ENCODE measurements at places on chromosomes 1 and 21.

DNA sequence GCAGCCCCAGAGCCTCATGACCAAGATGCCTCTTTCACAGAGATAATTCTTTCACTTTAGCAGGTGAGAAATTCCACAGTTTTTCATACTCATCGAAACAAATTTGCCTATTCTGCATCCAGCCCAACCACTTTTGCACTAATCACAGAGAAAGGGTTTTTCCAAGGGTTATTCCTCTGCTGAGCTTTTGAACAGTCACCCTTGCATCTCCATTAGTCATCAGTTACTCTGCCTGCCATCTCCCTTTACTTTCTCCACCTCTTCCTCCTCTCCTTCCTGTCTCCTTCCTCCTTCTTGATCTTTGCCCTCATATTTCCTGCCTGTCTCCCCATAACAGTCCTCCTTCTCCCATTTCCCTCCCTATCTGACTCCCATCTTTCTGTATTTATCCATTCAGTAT lies 43.9 kb downstream of the FH start:
- DNase-seq = no peak

DNA sequence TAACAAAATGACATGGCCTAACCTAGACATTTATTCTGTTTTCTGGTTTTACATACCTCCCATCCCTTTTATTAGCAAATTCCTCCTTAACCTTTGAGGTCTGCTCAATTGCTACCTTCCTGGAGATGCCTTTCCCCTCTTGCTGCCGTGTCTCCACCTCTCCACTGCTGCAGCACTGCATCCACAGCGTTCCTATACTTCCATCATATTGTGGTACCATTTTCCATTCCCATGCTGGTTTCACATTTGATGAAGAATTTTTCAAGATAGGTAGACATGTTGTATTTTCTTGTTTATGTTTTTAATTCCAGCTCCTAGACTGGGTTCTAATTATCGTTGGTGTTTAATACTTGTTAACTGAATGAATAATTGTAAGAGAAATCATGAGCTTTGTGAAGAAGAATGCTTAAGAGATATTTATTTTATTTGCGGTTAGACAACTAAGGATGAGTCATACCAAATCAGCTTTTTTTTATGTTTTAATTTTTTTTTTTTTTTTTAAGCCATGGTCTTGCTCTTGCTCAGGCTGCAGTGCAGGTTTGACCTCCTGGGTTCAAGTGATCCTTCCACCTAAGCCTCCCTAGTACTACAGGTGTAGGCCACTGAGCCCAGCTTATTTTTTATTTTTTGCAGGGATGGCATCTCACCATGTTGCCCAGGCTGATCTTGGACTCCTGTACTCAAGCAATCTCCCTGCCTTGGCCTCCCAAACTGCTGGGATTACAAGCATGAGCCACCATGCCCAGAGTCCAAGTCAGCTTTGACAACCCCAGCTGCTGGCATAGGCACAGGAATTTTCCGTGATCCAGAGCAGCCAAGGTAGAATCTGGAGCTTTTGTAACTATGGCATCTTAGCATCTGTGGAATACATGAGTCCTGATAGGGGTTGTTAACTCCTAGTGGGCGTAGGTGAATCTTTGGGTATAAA lies 44.0 kb downstream of the ATP6V1G3 start:
- no peak for DNase-seq

DNA sequence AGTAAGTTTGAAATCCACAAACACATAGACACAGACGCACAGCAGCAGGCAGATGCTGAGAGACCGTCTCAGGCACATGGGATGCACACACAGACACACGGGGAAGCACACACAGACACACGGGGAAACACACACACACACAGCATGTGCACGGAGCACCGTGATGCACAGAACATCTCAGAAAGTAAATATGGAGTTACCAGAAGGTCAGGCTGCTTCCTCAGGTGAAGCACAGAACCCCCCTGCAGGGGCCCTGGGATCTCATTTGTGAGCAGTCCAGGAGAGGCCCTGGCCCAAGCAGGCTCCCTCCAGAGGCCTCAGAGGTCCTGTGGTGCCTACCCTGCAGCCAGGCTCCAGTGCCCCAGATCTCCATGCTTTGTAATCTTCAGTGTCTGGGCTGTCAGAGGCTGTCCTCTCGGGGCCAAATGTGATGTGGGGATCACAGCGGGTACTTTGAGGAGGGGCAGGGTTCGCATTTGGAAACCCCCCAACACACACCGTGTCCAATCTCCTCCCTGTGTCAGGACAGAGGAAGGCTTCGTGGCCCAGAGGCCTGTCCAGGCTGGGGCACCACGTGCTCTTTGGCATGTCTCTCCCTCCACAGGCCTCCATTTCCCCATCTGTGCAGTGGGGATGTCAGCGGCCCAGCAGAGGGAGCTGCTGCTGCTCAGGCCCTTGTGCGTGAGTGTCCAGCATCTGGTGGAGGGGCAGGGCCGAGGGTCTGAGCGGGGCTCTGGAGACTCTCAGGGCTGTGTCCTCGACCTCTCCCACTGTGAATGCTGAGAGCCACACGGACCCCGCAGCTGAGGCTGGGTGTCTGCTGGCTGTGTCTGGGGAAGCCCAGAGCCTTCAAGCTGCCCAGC lies 23.0 kb upstream of the PRSS38 start:
- no peak for DNase-seq

DNA sequence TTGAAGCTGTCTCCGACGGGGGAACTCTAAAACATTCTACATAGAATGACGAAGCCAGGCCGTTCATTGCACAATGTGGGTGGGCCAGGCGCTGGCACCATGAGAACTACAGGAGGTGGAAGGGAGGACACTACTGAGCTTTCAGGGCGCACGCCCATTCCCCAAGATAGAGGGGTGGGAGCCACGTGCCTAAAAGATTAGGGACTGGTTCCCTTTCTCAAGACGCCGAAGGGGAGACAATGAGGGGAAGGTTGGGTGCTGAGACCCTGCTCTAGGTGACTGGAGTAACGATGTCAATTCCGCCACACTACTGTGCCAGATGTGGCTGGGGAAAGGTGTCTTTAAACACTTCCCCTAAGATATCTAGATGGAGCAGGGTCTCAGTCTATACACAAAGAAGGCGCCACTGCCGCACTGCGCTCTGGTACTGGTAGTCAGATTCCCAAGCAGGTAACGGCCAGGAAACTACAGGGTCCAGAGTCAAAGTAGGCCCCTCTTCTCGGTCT lies 782 bp downstream of the CSDE1 start:
- no peak for DNase-seq

DNA sequence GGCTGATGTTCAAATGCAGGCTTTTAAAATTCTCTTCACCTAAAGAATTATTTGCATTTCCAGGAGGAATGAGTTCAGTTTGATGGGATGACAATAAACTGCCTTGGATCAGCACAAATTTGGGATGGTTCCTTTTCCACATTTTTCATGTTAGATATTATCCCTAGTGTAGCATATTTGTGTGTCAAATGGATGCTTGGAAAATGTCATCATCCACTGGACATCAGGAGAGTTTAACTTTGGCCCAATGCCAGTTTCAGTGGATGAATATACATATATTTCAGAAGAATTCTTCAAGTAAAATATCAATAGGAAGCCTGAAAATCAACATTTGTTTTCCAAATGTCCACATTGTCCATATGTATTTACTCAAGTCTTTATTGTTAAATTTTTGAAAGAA lies 116.5 kb upstream of the COL24A1 start:
- DNase-seq = no peak

DNA sequence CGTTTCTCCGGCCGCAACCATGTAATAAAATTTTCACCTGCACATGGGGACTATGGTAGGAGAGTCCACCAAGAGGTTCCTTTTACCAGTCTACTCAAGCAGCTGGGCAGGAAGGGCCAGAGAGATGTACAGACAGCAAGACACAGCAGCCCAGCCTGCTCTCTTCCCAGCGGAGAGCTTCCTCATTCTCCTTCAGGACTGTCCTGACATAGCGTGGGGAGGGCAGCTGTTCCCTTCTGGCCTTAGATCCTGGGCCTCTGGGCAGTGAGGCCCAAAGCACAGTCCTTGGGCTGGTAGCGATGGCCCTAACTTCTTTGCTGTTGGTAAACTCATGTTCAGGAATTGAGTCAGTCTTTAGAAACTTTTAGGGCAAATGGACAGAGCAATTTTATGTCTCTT lies 89.1 kb downstream of the BCAR3 start:
- DNase-seq = no peak

GRCh38 chr1:176949033-176949662 lies 215.4 kb downstream of the ASTN1 start:
- DNase-seq = peak; percentile 31

- no peak for DNase-seq
Observed at GRCh38 chr1:50424045-50424883, 1.0 kb upstream of the DMRTA2 start.

GRCh38 chr1:155946633-155947219 lies 5.3 kb downstream of the RXFP4 start:
- DNase-seq = no peak

DNA sequence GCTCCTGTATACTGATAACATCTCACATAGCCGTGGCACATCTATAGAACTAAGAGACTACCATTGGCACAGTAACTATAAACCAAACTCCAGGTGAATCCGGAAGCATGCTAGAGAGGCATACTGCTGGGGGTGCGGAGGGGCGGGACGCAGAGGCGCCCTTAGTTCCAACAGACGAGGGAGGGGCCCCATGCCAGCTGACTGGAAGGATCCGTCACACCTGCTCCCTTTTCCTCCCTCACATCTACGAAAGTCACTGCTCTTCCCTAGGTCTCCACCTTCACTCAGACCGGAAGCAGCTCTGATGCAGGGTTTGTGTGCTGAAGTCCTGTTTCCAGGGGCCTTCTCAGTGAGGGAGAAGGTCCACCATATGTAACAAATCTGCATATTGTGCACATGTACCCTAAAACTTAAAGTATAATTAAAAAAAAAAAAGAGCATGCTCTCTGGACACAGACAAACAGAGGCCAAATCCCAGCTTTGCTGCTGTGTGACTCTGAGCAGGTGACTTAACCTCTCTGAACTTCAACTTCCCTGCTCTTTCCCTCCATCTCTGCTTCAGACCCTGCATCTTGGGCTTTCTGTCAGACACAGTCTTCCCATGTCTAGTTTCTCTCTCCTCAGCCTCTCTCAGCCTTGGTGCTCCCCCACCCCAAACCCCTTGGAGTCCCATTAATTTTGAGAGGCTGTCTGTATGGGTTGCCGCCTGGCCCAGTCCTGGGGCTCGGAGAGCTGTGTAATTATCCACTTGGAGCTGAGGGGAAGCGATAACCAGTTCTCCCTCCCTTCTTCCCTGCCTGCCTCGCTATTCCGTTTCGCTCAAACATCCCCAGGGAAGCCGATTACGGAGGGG lies 7.8 kb upstream of the GJB5 start:
- no peak for DNase-seq

- DNase-seq = no peak
Observed at GRCh38 chr1:54003249-54003646, 14.7 kb downstream of the LDLRAD1 start.

- no peak for DNase-seq
Observed at GRCh38 chr1:91026777-91027176, 4.9 kb upstream of the ZNF644 start.

- DNase-seq = no peak
Observed at GRCh38 chr1:63779338-63780211, 5.8 kb downstream of the ROR1 start.

DNA sequence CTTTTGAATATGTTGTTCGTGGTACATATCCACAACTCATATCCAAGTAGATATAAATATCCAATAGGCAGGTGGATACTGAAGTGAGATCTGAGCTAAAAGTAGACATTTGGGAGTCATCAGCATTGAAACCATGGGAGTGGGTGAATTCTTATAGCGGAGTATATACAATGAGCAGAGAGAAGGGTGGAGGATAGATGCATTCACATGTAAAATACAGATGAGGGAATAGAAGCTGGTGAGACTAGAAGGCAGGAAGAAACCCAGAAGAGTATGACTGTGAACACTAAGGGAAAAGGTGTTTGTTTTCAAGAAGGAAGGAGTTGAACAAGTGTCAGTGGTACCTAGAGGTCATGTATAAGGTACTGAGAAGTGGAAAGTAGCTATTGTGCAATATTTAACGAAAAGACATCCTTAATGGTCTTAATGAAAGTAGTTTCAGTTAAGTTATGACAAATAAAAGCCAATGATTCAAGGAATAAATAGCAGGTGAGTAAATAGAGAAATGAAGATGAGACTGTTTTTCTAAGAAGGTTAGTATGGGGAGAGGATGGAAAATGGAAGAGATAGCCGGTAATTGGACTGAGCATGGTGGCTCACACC lies 181.6 kb upstream of the CACYBP start:
- no peak for DNase-seq

GRCh38 chr1:43532716-43533115 lies 2.0 kb downstream of the PTPRF start:
- no peak for DNase-seq

DNA sequence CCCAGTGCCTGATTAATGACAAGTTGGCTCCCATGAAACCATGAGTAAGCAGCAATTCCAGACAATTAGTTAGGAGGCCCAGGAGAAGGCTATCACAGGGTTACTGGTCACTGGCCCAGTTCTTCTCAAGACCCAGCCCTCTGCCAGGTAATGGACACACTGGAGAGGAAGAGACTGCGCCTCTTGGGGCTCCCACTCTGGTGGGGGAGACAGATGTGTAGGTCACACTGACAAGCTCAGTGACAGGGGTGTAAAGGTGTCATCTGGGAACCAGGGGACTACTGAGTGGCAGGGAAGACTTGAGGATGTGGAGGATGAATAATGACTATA lies 4.9 kb downstream of the HPCA start:
- DNase-seq = no peak

DNA sequence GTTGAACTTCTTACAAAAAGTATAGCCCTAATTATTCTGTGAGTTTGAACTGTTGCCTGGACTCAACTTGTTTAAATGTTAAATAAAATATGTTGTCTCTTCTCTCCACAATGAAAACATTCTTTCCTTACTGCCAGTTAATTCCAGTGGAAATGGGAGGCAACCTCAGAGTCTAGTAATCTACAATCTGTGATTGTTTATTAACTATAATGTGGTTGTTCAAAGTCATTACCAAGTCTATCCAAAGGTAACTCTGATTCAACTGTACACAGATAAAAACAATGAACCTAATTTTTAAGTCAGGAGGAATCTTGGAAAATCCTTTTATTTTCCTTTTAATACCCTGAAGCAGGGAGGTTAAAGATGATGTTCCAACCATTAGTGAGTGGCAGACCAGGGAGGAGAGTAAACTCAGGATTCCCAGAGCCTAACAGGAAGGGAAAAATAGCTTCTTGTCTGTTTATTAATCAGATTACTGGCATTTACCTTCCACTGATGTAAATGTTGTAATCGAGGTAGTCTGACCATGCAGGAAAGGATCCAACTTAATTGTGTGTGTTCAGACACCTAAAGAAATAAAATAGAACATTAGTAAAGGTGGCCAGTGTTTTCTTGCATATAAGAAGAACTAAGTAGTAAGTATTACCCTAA lies 57.1 kb upstream of the TBX15 start:
- no peak for DNase-seq

GRCh38 chr1:59502009-59502691 lies 205.3 kb downstream of the FGGY start:
- no peak for DNase-seq

DNA sequence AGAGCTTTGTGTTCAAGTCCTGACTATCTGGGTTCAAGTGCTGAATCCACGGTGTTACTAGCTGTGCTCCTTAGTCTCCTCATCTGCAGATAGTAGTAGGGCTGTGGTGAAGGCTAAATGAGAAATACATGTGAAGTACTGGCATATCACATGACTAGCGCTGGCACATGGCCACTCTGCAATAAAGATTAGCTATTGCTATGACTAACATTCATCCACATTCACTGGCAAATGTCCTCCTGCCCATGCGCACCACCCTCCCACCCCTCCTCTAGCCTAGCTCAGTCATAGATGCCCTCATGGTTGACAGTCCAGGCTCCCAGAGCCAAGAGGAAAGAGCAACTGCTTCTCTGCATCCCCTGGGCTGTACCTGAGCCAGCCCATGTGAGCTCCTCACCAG lies 8.5 kb upstream of the COL8A2 start:
- DNase-seq = no peak

All from HL-60 (cell line).